ENCODE measurements at places on chromosomes 16 and 17.

DNA sequence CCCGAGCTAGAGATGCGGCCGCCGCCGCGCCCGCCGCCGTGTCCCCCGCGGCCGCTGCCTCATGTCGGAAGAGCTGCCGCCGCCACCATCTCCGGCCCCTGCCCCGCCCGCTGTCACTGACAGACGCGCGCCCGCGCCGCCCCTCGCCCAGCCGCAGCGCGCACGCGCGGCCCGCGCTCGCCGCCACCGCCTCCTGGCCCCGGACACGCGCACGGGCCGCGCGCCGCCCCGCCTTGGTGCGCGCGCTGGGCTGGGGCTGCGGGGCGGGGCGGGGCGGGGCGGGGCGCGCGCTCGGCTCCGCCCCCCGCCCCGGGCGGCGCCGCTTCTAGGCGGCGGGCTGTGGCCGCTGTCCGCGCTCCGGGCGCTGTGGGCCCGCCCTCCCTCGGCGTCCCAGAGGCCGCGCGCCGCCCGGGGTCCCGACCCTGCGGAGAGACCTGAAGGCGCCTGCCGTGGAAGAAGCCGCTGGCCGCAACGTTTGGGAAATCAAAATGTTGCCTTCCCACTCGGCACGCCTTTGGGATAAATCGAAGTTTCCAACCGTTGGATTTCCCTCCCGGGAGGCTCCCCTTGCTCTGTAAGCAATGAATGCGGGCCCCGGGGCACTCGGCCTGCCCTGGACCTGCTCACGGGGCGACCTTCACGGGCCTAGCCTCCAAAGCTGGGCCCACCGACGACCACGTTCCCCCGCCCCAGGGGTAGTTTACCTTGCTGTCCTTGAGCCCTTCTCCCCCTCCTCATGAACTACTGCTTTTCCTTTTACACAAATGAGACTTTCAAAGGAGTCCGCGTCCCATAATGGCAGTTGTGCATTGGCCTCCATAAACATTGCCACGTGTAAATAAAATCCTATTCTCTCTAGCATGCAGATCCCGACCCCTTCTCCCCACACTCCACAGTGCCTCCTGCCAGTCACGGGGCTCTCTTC, at the start of gene ADCY9:
TSS of gene ADCY9 (minus strand) at position 118 of the 925 bp plus-strand sequence. CDS start 1,000 bp downstream, outside the sequence.
- DNase-seq: no peak

- no peak for DNase-seq
Observed at GRCh38 chr16:86909359-86910160, 331.2 kb downstream of the FOXL1 start.

DNA sequence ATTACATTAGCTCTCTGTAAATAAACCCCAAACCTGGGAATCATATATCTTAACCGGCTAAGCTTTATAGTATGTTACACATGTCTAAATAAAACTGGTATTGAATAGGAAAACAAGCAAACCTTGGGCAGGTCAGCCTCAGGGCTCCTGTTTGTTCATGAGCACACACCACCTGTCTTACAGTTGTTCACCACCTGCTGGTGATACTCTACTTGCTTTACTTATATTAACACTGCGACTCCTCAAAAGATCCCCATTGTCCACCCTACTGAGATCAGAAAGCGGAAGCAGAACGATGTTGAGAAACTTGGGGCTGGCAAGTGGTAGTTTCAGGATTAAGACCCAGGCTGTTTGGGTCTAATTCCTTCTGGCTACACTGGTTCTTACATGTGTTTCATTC, 16.4 kb downstream of the CDH13 start:
- no peak for DNase-seq

DNA sequence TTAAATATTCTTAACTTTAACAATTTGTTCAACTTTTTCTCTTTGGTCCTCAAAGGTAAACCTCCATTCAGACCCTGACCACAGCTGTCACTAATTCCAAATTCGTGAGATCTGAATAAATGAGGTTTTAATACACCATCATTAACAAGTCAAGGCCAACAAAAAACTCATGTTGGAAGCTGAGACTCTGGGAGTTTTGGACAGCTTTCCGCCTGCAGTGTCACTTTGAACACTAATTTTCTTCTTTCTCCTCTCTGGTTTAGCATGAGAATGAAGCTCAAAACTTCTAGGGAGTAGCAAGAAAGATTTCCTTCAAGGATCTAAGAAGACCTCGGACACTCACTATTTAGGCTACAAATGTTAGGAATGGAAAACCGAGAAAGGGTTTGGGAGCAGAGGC, 32.7 kb upstream of the DNAH9 start:
- no peak for DNase-seq

Measured in NCI-H1436 treated with DMSO at 0.1 percent for 48 hours (cell line).